Skeletal muscle cell (primary cell): ENCODE measurements at places on chromosomes 3 and 15.

DNA sequence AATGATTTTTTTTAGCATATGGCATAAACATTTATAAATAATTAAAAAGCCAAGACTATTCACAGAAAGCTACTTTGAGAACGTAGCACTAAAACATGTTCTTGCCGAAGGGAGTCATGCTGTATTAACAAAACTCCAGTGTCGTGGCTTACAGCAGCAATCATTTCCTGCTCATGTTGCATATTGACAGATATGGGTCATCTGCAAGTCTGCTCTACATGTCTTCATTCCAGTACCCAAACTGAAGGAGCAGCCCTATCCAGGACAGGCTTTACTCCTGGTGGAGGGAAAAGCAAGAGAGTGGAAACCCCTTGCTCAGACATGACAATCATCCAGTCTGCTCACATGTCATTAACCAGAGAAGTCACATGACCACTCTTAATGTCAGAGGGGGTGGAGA is 87.6 kb downstream of the NEK11 start:
- peak; percentile 1 for DNase-seq

DNA sequence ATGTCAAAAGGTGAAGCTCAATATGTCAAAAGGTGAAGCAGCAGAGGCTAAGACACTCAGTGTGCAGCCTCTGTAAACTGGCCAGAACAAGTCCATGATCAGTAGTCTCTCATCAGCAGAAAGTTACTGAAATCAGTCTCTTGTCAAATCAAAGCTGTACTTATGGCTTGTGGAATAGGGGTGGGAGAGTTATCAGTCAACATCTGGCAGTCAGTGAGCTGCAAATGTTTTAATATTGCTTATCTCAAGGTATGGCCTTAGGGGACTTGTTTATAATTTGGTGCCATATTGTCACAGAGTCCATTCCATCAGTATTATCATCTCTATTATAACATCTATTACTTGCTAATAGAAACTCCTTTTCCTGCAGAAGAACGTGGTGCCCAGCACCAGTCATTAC is 14.9 kb upstream of the WDR49 start:
- DNase-seq: no peak

DNA sequence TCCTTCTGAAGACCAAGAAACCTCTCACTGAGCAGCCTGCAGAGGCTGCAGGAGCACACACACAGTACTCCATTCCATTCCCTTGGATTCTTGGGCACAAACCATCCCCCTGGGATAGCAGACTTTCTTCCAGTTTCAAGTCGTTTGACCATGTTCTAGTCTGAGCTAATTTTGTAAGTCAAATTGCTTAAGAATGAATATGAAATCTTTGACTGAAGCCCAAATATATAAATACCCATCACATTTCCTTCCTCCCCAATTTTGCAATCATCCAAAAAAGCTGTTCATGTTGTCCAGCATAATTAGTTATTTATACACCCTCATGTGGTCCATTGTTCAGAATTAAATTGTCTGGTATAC is 231.2 kb upstream of the TPRG1 start:
- no peak for DNase-seq

DNA sequence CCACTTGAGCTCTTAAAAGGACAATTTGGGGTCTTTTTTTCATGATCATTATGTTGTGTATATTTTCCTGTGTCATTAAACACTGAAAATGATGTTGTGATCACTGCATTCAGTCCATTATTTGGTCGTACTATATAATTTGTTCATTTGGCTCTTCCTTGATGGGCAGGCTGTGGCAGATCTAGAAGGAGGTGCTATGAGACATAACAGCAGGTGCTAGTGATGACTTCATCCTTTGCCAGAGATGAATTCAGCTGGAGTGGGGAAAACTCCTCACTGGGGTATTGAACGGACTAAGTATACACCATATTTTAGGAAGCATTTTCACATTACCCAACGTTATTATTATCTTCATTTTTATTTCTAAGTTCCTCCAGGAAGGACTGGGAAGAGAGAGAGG is 12.0 kb downstream of the CMTM7 start:
- DNase-seq: no peak

- DNase-seq: no peak
These were observed 77.4 kb downstream of the ZBBX start for GRCh38 chr3:167302678-167303077.

DNA sequence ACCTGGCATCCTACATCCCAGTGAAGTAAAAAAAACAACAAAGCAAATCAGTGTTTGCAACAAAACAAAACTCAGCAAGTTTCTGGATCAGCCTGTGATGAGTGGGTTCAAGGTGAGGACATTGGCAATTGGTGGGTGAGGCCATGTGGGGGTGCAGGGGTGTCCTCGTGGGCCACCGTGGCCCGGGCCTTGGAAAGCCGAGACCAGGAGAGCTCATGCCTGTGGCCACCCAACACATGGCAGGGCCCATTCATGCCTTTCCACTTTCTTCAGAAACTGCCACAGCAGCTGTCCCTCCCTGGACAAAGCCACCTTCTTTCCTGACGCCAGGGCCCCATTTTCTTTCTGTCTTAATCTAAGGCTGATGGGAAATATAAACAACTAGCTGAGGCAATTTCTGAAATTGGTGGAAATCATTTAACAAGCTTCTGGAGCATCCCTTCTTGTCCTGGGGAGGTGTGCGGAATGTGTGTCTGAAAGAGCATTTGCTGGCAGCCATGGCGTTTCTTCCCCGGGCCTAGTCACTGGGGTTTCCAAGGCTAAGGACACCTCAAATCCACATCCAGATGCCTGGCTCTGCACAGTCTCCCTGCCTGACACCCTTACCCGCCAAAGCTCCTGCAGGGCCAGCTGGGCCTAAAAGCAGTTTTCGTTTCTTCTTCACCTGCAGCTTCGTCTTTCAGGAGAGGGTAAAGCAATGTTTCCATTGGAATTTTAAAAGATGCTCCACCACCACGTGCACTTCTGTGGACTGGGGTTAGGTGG is 34.1 kb upstream of the SFMBT1 start:
- DNase-seq: no peak

DNA sequence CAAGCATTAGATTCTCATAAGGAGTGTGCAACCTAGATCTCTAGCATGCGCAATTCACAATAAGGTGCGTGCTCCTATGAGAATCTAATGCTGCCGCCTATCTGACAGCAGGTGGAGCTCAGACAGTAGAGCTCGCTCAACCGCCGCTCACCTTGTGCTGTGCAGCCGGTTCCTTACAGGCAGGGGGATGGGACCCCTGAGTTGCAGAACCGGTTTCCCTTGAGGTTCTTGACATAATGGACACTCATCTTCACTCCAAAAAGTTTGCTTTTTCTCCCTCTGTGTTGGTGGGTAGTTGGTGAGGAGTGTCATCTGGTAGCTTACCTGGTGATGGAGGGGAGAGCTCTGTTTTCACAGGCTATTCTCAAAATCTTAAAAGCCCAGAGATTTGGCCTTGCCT is 324.0 kb upstream of the TBL1XR1 start:
- no peak for DNase-seq
